Stimulated activated CD8-positive, alpha-beta memory T cell treated with anti-CD3 and anti-CD28 coated beads, Interleukin-2, amount 100 ng/mL, for 1 hour (primary cell): ENCODE measurements at places on chromosomes 2 and 18.

DNA sequence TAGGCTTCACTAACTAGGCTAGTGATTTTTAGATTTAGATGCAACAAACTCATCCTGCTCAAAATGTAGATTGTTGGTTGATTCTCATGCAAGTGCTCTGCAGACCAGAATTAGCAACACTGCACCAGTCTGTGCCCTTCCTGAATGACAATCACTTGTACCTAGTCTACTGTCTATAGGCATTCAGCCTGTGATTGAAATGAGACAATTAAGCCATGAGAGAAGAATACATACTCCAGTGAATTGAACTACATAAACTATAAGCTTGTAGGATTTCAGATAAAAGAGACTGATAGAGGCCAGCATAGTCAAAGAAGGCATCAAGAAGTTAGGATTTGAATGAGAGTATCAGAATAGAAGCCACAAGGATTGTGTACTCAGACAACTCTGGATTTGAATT, 138.3 kb upstream of the NRXN1 start:
- no peak for DNase-seq

DNA sequence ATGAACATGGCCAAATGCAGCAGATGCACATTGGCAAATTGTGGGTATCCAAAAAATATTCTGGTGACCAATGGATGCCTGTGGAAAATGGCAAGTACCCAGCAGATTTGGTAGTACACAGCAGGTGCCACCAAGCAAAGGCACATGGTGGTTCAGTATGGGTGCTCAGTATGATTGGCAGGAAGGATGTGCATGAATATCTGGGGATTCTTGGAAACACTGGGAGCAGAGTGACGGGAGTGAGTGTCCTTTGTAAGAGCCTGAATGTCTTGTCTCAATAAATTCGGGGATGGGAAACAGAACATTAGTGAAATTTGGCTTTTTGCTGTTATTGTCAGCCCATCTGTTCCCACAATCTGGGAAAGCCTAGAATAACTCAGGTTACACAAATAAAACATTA, 36.8 kb upstream of the ACADL start:
- no peak for DNase-seq

DNA sequence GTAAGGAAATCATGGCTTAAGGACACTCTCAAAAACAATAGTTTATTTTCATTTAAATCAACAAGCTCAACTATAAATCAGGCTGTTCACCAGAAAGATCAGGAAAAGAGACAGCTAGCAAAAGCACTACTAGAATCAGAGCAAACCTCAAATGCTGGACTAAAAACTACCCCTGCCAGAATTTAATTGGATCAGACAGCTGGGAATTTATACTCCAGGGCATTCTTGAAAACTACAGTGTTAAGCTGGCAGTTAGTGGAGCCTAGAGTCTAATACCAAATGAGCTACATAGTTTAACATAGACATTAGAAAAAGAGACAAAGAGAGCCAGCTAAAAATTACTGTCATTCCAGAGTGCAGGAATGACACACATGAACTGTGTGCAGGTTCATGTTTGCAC, 1016.4 kb upstream of the CRIM1 start:
- no peak for DNase-seq

DNA sequence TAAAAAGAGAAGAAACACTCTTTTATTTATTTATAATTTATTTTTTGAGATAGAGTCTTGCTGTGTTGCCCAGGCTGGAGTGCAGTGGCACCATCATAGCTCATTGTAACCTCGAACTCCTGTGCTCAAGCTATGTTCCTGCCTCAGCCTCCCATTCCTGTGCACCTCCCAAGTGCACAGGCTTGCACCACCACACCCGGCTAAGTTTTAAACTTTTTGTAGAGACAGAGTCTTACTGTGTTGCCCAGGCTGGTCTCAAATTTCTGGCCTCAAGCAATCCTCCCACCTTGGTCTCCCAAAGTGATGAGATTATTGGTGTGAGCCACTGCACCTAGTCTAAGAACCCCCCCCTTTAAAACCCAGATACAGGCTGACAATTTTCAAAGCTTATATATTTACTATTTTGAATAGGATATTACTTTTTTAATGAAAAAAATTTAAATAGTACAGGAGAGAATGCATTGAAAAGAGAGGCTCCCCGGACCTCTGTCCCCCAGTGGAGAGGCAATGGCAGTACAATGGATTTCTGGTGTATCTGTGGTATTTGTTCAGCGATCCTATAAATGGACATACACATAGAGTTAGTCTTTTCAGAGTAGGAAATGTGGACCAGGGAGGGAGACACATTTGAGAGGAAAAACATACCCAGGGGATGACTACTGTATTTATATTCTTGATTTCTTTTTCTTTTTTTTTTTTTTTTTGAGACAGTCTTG, 48.1 kb upstream of the CNOT11 start:
- no peak for DNase-seq

DNA sequence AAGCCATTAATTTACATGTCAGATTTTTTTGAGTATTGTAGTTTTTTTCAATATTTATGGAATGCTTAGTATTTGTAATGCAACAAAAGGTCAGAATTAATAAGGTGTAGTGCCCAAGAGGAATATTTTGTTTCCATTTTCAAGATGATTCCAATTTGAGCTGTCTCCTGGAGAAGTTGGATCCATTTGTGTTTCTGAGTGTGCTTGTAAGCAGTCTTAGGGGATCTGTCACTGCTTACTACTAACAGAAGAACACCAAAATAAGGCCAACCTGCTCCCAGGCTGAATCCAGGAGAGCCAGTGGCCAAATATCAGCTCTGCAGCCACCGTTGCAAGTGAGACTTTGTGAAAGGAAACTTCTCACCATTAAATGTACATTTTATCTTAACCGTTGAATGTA, 129.9 kb downstream of the AGAP1 start:
- no peak for DNase-seq

DNA sequence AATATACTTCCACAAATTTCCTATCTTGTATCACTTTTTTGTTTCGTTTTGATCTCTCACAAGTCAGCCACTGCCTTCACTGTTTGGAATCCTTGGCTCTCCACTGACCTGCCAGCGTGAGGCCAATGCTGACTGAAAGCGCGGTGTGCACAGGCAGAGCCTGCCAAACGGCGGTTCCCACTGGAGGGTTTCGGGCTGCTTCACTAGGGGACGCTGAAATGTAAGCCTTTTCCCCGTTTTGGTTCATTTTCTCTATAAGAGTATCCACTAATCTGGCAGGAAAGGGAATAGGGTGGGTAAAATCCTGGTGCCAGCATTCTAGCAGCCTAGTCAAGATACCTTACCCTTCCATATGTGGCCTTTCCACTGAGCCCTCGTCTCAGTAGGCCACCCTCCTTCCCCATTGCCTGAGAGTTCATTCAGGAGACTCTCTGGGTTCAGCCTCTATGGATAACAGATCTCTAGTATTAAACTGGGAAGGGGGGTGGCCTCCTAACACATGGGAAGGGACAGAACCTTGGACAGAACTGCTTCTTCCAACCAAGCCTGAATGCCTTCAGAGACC, 91.5 kb downstream of the DYM start:
- no peak for DNase-seq

- DNase-seq: no peak
Measured at GRCh38 chr2:223199531-223200515, 147.8 kb downstream of the KCNE4 start.

- DNase-seq: no peak
Measured at GRCh38 chr2:23381485-23381884, 3.5 kb upstream of the KLHL29 start.

DNA sequence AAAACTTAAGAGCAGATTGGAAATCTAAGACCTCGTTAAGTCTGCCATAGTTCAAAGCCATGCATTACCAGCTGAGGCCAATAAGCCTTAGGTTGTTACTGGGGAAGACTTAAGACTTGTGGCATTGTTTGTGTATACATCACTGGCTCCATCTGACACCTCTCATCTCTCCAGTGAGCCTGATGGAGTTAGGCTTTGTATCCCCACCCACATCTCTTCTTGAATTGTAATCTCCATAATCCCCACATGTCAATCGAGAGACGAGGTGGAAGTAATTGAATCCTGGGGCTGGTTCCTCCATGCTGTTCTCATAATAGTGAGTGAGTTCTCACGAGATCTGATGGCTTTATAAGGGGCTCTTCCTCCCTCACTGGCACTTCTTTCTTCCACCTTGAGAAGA, 404.6 kb downstream of the ARHGAP15 start:
- DNase-seq: no peak

DNA sequence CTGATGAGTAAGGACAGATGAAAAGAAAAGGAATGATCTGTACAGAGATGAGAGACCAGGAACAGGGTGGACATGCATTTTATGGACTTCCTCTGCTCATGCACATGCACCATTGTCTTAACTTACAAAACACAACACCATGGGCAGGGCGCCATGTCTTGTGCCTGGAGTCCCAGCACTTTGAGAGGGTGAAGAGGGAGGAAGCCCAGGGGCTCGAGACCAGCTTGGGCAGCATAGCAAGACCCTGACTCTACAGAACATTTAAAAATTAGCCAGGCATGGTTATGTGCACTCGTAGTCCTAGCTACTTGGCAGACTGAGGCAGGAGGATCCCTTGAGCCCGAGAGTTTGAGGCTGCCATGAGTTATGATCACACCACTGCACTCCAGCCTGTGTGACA, 86.9 kb downstream of the ZFP36L2 start:
- no peak for DNase-seq

DNA sequence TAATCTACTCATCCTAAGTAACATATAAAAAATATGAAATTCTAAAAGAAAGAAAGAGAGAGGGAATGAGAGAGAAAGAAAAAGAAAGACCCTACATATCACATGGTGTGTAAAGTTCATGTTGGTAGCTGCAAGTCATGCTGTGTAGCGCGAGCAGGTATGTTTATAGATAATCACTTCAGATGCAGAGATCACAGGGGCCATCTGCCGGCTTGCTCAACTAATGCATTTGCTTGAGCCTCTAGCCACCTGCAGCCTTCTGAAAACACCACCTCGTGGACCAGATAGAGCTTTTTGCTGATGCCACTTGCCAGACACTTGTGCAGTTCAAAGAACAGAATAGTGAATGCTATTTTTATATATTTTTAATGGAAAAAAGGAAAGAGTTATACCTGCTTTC, 37.6 kb downstream of the CDH7 start:
- no peak for DNase-seq

GRCh38 chr2:135962366-135963123, 22.9 kb downstream of the DARS1 start:
- no peak for DNase-seq

DNA sequence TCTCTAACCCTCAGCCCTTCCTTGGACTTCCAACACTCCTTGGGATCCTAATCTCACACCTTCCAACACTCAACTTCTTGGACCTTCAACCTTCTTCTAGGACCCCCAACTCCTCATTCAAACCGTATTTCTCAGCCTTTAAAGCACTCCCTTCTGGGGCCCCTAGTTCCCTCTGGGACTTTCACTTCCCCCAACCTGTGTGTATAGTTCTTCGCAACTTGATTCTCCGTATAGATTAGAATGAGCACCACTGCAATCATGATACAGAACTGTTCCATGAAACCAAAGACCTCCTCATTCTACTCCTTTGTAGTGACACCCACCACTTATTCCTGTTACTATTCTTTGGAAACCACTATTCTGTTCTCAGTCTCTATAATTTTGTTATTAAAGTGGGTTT, 62.0 kb upstream of the NFU1 start:
- DNase-seq: no peak

- no peak for DNase-seq
Measured at GRCh38 chr2:187976986-187977333, 314.7 kb upstream of the GULP1 start.

GRCh38 chr2:226760412-226761194, 39.0 kb downstream of the IRS1 start:
- no peak for DNase-seq

GRCh38 chr18:31440787-31441186, 6.8 kb upstream of the DSG3 start:
- DNase-seq: no peak

- DNase-seq: no peak
Measured at GRCh38 chr2:83331810-83332209, 1127.3 kb downstream of the SUCLG1 start.

DNA sequence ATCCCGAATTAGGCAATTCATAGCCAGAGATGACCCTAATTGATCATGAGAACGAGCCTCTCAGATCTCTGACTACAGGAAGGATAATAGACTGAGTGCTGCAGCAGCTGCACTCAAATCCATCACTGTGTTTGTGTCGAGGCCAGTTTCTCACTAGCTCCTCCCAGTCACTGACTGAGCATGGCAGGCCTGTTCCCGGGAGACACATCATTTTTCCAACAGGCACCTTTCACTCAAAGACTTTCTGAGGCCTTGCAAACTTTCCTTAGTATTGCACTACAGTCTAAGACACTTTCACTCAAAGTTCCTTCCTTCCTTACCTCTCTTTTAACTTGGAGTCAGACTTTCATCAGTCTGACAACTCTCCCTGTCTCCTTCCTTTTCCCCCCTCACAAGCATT, 13.7 kb downstream of the SOS1 start:
- no peak for DNase-seq

- DNase-seq: no peak
Measured at GRCh38 chr18:34221971-34222306, 2.8 kb downstream of the NOL4 start.

DNA sequence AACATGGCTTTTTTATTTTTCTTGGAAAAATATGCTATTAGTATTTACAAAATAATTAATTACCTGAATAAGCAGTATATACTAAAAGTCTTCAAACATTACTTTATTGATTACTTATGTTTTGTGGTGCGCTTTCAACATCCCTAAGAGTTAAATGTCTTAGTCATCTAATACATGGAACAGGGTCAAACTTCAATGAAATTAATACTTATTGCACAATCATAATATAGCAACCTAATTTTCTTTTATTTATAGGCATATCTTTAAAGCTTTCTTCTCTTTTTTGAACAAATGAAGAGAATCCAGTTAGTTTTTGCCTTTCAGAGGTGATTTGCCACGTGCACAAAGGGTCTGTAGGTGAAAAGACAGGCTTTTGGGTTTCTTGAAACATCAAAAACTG, 6.0 kb downstream of the LRATD1 start:
- no peak for DNase-seq

DNA sequence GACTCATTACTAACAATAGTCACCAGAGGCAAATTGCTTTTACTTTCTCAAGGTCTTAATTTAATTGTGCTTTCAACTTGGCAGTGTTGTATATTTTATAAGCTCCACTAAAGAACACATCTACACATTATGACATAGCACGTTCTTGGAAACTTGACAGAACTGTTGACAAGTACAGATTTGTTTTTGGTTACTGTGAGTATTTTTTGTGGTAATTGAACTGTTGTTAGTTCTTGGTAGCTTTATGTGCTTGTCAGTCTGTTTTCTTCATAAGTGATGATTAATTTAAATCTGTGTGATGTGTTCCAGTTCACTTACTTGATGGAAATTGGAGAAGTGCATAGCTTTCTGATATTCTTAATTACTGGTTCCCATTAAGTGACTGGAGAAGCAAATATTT, 63.9 kb downstream of the COMMD1 start:
- no peak for DNase-seq

DNA sequence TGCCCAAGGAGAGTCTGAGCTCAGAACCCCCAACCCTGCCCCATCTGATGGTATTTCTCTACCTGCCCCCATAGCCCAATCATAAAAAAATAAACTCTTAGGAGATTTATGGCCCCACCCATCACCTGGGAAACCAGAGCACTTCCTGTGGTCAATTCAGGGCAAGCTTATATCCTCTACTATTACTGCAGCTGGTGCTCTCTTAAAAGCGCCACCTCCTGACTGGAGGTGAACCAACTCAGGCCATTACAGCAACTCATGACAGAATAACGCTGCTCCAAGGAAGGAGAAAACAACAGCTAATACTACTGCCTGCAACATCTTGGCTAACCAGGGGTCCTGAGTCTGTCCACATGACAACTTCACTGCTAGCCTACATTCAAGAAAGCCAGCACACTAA, 195.7 kb downstream of the MTCL1 start:
- no peak for DNase-seq

- DNase-seq: no peak
Measured at GRCh38 chr2:219109471-219109870, 48.8 kb upstream of the IHH start.
